ENCODE measurements at places on chromosomes 11 and 22. TPM values are rescaled to one million over a fixed set of nuclear protein-coding genes. Genes with fewer than 3 reads are reported as not detected.

The KCNJ1 gene
- not detected for total RNA-seq

The ARHGAP8 gene
- 8.9 TPM for total RNA-seq

The TSGA10IP gene
- not detected for total RNA-seq

The TNNI2 gene
- 4.4 TPM for total RNA-seq

The FAM180B gene
- total RNA-seq = not detected

The MMP11 gene
- total RNA-seq = 1.7 TPM

The KCNK4 gene
- total RNA-seq = not detected

The OR51B2 gene
- not detected for total RNA-seq

The OR6T1 gene
- total RNA-seq = not detected

The LAYN gene
- total RNA-seq = 1.9 TPM

Measured in esophagus mucosa (tissue), 1 donor.